ENCODE measurements at places on chromosomes 2 and 18.

DNA sequence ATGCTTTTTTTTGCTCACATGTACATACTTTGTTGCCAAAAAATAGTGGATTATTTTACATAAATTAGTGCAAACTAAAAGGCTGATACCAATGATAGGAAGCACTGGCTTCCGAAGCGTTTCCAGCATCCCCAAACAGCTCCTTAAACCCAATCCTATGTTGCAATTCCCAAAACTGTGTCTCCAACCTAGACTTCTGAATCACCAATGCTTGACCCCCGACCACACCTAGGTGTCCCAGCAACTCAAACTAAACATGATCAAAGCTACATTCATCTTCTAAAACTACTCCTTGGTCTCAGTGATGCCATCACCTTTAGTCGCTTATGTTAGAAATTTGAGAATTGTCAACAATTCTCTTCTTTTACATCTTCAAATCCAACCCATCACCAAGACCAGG, 13.4 kb downstream of the ATP8B1 start:
- no peak for DNase-seq

DNA sequence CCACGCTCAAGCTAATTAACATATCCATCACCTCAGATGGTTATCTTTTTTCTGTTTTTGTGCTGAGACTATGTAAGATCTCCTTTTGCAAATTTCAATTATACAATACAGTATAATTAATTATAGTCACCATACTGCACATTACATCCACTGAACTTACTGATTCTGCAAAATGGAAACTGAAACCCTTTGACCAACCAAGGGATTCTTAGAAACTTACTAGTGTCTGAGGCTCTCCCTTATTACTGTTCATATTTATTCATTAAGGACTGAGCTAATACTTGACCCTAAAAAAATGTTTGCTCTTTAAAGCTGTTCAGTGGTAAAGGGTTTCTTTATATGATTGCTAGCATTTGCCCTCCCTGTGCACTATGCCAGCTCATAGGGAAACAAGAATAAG, 50.7 kb downstream of the ADAM23 start:
- DNase-seq = no peak

- no peak for DNase-seq
Measured at GRCh38 chr2:242002944-242003343, 133.4 kb downstream of the RTP5 start.

- no peak for DNase-seq
Measured at GRCh38 chr2:46534589-46534988, 55.2 kb downstream of the TMEM247 start.

GRCh38 chr18:24368749-24369148, 28.9 kb downstream of the OSBPL1A start:
- no peak for DNase-seq

GRCh38 chr2:240946046-240946445, 39.9 kb downstream of the CROCC2 start:
- DNase-seq = no peak

- peak; percentile 85 for DNase-seq
Measured at GRCh38 chr2:65662654-65663432, 230.4 kb upstream of the SPRED2 start.

DNA sequence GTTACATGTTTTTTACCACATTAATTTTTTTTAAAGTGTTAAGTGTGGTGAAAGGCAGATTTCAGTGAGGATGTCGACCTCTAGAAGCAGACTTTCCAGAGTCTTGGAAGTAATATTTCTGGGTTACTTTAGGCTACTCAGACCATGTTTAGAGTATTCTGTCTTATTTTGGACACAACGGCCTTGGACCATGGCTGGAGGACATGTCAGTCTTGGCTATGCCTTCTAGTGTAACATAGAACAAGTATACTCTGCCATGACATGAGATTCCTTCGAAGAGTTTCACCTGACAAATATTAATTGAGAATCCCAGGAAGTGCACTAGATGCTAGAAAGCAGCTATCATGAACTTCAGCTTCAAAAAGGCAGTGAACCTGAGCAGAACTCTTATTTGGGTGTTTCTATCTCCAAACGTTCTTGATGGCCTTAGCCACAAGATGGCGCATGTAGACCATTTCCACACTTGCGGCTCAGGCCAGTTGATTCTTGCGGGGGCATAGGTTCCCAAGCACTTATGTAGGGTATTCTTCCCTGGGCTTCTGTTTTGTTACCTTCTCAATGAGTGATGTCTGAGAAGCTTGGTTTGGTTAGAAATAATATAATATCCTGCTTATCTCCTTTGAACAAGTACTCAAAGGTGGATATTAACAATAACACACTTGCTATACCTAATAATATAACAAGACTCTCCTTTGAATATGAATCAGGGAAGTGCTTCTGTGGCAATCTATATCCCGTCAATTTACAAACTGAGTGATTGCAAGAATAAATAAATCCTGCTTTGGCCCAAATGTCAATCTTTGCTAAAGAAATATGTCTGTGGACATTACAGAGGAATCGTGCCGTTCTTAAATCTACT, 62.0 kb downstream of the CACNB4 start:
- DNase-seq = peak; percentile 70

- peak; percentile 50 for DNase-seq
Measured at GRCh38 chr2:33298233-33298632, 178.2 kb upstream of the RASGRP3 start.

- no peak for DNase-seq
Measured at GRCh38 chr2:225768741-225769140, 369.2 kb downstream of the NYAP2 start.

DNA sequence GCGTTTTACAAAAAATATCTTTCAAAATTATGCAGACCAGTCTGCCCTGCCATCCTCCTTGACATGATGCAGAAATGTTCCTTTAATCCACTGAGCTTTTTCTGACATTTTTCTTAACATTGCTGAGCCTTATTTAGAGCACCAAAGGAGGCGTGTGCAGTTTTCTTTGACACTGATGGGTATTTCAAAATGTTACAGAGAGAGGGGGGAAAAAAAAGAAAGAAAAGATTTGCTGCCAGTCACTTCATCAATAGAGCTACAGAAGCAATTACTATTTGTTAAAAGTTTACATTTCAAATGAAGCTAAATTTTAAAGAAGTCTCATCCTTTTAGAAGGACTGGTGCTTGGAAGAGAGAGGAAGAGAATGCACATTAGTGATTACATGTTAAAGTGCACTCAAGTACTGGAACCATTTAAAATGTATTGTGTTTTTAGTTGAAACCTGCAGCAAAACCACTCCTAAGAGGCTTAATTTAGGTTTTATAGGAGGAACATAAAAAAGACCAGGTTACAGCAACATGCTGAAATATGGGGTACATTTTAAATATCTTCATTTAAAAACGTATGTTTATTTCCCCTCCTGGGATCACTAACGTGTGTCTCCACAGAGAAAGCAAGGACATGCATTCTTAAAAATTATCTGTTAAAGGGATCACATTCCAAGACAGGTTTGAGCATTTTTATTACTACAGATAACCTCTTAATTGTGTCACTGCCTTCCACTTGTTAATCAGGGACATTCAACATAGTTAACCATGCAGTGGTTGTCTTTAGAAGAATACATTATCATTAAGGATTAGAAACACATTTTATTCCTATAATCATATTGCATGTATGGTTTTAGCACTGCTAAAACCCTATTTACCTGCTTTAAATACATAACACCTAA, 258.4 kb downstream of the MEIS1 start:
- no peak for DNase-seq

- no peak for DNase-seq
Measured at GRCh38 chr2:225112362-225113126, 70.3 kb upstream of the DOCK10 start.

- no peak for DNase-seq
Measured at GRCh38 chr2:20629581-20630171, 21.2 kb downstream of the HS1BP3 start.

GRCh38 chr2:190470256-190470826, 62.2 kb downstream of the MFSD6 start:
- no peak for DNase-seq

GRCh38 chr2:224601923-224602322, 16.8 kb upstream of the CUL3 start:
- no peak for DNase-seq

DNA sequence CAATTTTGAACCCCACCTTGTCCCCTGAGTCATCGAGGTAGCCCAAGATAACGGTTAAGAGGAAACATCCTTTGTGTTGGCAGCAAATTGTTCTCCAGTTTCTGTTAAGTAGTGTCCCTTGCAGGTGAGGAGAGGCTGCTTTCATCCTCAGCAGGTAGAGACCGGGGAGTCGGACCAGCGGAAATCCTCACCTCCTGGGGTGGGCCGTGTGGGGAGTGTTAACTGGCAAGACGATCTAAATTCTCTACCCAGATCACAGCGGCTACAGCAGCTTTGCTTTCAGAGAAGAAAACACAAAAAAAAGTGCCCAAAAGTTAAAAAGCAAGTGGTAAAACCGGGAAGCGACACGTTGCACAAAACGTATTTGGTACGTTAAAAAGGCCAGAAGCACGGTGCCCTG, 63.2 kb downstream of the ADI1 start:
- DNase-seq = no peak

DNA sequence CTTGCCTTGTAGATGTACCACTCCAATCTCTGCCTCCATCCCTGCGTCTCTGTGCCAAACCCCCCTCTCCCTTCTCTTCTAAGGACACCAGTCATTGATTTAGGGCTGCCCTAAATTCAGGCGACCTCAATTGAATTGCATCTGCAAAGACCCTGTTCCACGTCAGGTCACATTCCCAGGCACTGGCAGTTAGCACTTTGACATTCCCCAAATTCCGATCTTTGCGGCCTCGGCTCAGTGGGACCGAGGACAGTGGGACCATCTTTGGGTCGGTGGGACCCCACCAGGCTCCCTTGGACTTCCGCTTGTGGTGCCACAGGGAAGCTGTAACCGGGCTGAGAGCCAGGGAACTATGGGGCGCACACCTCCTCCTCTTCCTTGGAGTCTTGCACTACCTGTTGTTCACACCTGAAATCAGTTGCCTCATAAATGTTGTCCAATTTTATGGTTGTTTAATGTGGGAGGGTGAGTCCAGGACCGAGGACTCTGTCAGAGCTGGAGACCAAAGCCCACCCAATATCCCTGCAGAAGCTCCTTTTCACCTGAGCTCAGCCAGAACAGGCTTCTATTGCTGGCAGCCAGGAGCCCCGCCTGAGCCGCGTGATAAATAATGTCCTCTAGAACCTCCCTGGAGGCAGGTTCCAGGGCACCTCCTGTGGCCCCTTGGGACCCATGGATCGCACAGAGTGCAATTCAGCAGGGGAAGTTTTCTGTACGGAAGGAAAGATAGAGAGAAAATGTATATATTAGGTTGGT, 271.6 kb downstream of the EIPR1 start:
- DNase-seq = no peak

DNA sequence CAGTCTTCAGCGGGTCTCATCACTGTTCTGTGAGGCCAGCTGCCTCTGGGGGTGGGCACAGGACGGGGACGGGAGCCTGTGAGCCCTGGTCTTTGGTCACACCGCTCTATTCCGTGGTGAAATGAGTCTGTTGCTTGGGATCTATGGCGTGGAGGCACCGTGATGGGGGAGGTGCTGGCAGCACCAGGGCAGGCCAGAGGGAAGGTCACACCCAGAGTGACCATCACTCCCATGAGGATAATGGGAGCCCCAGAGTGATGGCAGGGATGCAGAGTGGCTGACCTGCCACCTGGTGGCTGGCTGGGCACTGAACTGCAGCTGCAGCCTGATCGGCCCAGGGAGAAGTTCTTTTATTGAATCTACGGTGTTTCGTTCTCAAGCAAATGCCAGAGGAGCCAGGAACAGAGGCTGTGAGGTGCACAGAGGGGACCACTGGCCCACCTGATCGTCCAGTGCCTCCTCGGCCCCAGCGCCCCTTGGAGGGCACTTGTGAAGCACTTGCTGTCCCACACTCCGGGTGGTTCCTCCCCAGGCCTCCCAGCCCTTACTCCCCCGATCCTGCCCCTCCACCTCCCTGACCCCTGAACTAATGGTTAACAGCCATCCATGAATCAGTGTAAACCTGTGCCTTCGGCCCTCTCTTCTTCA, 17.9 kb downstream of the KCNIP3 start:
- DNase-seq = peak; percentile 75

- no peak for DNase-seq
Measured at GRCh38 chr2:85599468-85600234, 2.8 kb downstream of the TMEM150A start.

DNA sequence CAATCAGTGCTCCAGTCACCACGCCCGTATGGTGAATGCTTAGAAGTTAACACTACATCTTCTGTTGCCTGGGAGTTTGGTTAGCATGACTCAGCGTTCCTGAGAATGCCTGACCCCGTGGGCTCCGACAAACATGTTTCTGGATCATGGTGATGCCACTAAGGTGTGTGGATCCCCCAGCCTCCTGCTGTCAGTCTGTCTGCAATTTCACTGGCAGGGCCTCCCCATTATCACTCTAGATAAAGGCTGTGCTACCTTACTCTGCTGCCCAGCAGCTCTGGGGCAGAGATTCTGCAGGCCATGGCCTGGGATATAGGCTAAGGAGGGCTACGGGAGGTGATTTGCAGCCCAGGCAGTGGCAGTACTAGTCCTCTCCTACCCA, 66.0 kb downstream of the STPG4 start:
- no peak for DNase-seq

DNA sequence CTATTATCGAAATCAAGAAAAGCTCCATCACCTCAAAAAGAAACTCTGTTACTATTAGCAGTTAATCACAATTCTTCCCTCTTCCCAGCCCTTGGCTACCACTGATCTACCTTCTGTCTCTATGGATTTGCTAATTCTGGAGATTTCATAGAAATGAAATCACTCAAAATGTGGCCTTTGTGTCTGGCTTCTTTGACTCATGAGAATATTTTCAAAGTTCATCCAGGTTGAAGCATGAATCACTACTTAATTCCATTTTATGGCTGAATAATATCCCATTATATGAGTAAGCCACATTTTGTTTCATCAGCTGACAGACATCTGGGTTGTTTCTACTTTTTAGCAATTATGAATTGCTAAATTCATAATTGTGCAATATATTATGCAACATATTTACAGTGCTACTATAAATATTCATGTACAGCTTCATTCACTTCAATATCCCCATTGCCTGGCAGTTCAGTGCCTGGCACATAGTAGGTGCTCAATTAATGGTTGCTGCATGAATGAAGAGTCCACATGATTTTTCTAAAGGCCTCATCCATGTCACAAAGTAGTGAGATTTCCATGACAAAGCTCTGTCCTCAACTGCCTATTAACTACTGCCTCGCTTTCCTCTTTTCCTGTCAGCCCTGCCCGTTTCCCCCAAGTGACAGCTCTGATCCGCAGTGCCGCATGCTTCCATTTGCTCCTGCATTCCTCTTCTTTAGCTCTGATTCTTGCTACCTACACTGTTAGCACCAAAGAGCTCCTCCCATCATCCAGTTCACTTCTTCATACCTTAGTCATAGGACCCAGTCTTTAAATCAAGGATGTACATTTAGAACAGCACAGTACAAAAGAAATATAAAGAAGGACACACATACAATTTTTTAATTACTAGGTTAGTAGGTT, 32.8 kb downstream of the CCDC93 start:
- DNase-seq = peak; percentile 59

DNA sequence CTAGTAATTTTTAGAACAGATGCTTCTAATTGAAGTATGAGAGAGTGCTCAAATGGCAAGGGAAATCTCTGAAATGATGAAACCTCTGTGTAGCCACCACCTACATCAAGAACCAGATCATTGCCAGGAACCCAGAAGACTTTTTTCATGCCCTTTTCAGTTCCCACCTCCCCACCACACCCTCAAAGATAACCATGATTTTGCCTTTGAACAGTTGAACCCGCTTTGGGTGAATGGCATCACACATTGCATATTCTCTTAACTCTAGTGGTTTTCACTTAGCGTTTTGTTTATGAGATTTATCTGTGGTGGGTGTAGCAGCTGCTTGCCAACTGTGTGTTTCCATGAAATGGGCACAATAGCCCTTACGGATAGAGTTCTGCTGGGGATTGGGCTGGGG, 142.9 kb upstream of the HDAC4 start:
- DNase-seq = no peak

Measured in AG08395 (cell line).